AG08395 (cell line): ENCODE measurements at places on chromosomes 11 and 22.

DNA sequence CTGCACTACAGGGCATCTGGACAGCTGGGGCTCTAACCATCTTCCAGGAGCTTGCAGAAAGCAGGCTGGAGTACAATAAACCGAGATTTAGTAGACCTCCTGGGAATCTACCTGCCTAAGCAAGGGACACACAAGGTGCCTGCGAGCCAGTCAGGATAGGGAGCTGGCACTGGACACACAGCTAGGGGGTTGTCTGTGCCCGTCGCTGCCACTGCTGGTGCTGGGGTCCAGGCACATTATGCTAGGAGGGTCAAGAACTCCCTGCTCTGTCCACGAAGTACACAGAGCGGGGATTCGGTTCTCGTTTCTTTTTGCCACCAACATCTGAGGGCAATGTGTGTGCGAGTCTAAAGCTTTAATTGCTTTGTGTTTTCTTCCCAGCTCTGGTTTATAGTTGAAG, 4.2 kb downstream of the RIC8A start:
- no peak for DNase-seq

- DNase-seq, result peak; percentile 60
Observed at GRCh38 chr11:64747961-64748665, 4.2 kb upstream of the RASGRP2 start.

DNA sequence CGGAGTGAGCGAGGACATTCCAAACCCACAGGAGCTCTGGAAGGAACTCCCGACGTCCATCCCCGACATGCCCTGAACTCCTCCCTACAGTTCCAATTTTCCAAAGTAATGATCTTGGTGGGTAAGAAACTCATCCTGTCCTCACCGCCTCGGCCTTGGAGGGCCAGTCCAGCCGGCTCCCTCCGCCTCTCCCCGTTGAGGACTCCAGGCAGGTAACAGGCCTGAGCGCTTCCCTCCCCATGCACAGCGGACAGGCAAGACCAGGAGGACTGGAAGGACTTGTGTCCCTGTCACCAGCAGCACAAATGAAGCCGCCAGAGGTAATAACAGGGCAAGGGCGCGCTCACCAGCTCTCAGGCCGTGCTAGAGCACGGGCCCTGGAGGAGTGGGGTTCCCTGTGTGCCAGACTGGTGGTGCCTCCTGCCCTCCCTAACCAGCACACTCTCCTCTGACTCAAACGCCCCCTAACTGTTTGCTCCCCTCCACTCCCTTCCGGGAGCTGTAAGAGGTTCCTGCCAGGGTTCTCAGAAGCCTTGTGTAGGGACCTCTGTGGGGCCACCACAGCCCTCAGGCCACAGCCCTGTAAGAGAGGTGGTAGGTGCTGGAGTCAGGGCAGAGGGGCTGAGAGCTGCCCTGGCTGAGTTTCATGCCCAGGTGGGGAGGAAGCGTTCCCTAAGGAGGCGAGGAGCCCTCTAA, 17.1 kb downstream of the OVOL1 start:
- no peak for DNase-seq

DNA sequence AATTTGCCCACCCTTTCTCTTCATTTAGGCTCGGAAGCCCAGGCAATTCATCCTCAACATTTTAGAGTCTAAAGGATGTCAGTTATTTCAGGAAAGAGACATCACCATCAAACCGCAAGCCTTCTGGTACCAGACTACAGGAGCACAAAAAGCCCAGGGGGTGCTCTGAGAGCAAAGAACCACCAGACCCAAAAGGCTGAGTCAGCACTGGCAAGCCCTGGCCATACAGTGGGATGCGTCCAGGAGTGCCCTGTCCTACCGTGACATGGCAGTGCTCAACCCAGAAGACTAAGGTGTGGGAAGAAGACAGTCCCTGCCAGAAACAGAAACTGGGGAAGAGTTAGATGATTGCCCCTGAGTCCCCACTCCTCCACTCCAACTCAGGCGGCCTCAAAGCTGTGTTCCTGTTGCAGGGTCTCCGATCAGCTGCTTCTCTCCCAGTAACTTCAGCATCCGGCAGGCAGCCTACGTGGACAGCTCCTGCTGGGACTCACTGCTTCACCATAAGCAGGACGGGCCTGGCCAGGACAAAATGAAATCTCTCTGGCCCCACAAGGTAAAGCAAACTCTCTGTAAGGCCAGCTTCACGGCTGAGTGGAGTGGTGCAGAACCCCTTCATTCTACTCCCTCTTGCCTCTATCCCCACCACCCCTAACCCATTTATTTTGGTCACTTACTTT, 1.5 kb downstream of the PANX3 start:
- no peak for DNase-seq

DNA sequence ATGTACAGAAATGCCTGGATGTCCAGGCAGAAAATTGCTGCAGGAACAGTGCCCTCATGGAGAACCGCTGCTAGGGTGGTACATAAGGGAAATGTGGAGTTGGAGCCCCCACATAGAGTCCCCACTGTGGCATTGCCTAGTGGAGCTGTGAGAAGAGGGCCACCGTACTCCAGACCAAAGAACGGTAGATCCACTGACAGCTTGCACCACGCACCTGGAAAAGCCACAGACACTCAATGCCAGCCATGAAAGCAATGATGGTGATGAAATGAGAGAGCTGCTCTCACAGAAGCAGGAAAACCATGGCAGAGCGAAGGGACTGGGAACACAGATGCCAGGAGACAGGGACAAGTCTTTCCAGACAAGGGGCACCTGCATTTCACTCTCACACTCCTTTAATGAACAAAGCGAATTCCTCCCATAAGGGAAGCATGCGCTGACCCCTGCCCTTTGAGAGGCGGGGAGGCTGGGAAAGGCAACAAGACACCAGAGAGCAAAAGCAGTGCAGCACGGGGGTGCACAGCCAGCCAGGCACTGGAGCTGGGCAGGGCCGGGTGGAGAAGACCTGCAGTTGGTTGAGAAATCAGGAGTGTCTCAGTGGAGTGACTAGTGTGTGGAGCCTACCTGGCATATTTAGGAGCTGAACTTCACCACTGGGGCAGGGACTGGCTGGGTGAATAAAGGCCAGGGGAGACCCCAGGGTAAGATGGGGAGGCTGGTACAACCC, 1025.2 kb downstream of the TBC1D22A start:
- DNase-seq, result no peak

DNA sequence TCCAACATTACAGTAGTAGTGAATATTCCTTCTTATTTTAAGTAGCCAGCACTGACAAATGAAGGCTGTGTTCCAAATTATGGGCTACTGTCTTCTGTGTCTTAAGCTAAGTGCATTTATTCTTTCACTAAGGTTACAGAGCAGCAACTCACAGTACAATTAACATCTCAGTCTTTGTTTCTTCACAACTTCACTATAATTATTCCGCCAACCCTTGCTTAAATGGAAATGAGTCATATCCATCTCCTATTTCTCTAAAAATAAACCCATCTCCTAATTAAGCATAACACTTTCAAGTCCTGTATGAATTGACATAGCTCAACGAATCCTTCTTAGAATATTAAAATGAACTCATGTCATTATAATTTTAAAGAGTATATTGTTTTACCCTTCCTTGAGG, 6.7 kb downstream of the ETS1 start:
- no peak for DNase-seq

DNA sequence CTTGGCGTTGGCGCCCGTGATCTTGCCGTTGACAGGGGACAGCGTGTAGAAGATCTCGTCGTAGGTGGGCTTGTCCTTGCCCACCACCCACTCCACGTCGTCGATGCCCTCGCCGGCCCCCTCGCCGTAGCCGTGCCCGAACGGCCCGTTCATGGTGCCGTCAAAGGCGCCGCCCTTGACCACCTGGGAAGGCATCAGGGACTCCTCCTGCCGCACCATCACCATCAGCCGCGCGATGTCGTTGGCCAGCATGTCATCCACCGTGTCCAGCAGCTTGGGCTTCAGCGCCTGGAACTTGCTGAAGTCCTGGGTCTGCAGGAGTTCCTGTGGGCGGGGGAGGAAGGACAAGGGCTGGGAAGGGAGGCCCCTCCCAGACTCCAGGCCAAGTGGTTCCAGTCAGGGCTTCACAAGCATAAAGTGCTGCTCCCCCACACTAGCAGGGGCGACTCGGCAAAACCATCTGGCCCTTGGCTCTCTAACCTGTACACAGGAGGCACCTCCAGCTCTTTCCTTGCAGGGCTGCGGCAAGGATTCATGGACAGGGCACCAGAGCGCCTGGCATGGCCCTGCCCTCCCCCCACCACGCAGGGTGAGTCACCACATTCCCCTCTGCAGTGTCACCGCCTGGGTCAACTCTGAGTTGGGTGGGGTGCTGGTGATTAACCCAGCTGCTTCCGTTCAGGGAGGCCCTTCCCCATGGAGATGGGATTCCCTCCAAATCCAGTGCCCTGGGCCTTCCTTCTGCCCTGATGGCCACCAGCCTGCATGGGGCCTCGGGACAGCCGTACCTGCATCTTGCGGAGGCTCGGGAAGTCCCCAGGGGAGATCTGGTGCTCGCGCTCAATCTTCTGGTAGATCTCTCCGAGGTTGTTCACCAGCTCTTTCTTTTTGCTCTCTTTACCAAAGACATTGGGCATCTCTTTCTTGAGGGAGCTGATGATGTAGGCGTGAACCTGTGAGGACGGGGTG, 10.4 kb upstream of the CDC42BPG start:
- peak; percentile 97 for DNase-seq

- DNase-seq, result no peak
Observed at GRCh38 chr22:46735747-46736608, 2.1 kb downstream of the CERK start.

GRCh38 chr22:29854432-29854831, 16.4 kb upstream of the ASCC2 start:
- no peak for DNase-seq

DNA sequence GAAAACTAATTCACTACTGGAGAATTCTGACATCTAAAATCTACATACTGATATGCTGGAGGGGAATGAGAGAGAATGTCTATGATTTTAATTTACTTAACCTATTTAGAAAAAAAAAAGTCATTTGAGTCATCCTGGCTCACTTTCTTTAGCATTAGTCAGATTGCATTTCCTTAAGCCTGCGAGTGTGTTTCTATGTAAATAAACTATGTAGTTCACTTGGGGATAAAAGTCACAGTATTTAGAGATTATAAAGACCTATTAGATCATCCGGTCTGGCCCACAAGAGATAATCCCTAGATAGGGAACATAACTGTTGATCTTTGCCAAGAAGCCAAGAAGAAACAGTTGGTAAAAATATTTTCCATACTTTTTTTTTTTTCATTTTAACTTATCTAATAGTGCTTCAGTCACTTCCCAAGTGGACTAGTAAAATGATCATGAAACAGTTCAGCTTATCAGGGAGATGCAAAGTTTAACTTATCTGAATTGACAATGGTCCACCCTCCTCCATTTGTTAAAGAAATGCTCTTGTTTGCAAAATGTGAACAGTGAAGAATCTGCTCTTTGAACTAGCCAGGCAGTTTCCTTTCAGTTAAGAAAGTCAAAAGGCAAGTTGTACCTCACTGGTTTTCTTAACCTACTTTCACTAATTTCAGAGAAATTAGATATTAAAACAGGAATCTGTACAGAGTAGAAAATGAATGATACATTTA, 21.2 kb upstream of the BLID start:
- DNase-seq, result peak; percentile 75

DNA sequence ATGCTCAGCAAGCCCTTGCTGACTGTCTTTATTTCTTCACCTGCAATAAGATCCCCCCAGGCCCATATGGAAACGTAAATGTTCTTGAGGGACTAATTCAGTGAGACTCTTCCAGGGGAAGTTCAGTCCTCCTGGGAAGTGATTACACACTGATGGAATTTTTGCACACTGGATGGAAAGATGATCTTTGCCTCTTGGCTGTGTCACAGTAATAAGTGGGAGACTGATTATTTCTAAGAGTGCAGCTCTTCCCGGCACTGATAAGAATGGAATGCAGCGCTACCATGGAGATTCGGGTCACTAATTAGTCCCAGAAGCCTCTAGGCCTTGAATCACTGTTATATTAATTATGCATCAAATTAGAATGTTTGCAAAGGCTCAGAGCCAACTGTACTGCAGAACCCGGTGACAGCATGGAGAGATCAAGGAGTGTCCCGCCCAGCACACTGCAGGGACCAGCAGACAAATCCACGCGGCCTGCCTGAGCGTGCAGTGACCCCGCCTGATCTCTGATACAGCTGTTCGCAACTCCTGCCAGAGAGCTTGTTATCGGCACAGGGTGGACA, 178.3 kb downstream of the SNX19 start:
- DNase-seq, result peak; percentile 64

DNA sequence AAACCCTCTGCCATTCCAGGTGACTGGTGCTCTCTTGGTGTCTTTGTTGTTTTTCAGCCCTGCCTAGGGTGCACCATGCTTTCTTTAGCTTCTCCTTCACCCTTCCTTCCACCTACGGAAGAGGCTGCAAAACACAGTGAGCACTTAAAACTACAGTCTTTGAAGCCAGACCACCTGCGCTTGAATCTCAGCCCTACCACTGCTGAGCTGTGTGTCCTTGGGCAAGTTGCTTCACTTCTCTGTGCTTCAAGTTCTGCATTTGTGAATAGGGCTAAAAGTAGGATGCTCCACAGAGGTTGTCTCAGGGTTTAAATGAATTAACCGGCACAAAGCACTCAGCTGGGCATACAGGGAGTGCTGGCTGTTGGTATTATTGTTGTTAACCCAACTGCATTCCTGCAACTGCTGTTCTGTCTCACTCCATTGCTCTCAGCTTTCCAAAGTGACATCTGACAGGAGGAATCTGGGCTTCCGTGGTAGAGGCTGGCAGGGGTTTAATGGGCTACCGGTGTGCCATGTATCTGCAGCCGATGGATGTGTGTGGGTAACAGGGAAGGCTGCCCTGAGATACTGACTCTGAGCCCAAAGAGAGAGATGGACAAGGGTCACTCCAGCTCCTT, 139.3 kb downstream of the FBXO7 start:
- no peak for DNase-seq

DNA sequence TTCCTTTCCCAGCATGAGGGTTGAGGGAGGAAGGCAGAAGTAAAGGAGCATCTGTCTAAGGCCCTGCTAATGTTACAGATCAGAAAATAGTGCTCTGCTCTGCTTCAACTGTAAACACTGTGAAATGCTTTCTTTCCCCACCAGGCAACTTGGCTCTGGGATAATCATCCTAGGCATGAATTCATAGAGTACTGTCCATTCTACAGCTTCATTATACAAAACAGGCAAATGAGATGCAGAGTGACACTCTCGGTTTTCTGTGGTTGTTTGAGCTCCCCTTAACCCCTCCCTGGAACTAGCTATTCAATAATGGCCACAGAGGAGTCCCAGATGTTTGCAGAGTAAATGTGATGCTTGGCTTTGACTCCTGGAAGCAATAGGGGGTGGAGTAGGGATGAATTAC, 184.3 kb upstream of the CTSC start:
- DNase-seq, result no peak

- peak; percentile 79 for DNase-seq
Observed at GRCh38 chr22:39170825-39171622, 18.5 kb upstream of the CBX7 start.

GRCh38 chr22:44352378-44353035, 39.8 kb upstream of the SHISAL1 start:
- no peak for DNase-seq

GRCh38 chr22:44547371-44547770, 49.3 kb upstream of the RTL6 start:
- DNase-seq, result no peak

- no peak for DNase-seq
Observed at GRCh38 chr11:127491589-127491988, 491.0 kb upstream of the KIRREL3 start.

GRCh38 chr11:66951135-66951534, 7.0 kb downstream of the PC start:
- DNase-seq, result no peak

GRCh38 chr11:7559398-7560283, 45.8 kb downstream of the PPFIBP2 start:
- DNase-seq, result no peak
